Cardiac fibroblast (primary cell): ENCODE measurements at places on chromosomes 12 and 14.

DNA sequence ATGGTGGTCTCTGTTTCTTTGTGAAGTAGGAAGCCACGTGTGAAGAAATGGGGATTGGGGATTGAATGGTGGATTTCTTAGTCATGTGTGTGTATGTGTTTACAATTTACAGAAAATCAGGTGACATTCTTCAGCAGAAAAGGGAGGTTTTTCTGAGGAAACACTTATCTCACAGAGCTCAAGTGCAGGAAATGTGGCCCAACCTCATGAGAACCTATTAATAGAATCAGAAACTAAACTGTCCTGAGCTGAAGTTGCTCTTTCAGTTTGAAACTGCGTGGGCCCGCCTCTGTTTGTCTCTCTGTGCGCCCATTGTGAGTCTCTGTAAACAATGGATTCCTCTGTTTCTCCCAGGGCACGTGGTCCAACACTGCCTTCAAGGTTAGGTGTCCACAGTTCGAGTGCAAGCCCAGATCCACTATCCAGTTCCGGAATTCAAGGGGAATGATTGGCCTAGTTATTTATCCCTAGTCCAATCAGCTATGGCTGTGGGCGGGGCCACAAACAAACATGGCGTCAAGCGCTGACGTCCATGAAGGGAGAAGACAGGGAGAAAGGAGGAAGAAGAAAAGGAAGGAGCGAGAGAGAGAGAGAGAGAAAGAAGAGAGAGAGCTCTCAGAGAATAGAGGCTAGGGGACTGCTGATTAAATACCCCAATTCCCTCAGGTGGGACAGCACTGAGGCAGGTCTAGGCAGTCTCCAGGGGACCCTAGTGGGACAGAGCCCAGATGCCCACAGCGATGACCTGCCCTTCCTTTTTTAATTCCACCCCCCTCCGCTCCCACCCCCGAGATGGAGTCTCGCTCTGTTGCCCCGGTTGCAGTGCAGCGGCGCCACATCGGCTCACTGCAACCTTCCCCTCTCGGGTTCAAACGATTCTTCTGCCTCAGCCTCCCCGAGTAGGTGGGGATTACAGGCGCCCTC, 31.4 kb upstream of the C12orf76 start:
- DNase-seq, result peak; percentile 26

- no peak for DNase-seq
Observed at GRCh38 chr14:39554576-39554975, 122.3 kb upstream of the FBXO33 start.

DNA sequence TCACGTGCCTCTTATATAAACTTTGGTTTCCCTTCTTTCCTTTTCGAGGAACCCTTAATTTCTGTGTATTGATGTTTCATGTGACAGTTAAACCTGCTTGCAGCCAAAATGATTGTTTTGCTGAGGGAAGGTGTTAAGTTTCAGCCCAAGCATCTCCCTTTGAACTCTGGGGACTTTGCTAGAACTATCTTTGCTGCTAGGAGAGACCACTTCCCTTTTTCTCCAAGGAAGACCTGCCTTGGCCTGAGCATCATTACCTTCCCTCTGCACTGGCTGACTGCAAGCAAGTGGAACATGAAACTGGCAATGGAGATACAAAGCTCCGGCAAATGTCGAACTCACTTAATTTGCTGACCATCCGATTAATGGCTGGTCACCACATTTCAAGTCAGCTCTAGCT, 192.8 kb downstream of the GRIN2B start:
- no peak for DNase-seq

DNA sequence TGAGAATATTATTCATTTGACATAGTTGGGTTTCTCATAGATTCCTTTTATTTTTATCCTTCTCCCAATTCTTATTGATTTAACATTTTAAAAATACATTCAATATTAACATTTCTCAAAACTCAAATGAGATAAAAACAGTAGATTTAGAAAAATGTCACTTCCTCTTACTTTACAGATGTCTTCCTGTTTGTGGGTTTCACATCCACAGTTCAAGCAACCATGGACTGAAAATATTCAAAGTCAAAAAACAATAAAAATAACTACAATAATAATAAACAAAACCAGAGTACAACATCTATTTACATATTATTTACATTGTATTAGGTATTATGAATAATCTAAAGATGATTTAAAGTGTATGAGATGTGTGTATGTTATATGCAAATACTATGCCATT, 111.3 kb upstream of the SLC16A7 start:
- DNase-seq, result no peak

GRCh38 chr12:65925626-65926025, 101.3 kb downstream of the HMGA2 start:
- no peak for DNase-seq

DNA sequence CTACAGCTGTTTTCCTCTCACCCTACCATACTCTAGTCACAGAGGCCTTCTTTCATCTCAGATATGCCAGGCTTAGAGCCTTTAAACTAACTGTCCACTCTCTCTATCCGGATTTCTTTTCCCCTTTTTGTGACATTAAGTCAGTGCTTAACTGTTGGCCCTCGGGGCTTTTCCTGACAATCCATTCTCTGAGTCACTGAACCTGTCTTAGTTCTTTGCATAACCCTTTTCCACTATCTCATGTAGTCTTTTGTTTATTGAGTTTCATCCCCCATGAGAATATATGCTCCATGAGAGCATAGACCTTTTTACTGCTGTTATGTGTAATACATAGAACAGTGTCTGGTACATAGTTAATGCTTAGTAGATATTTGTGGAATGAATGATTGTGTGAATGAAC, 68.7 kb downstream of the PLEKHA5 start:
- DNase-seq, result peak; percentile 80

GRCh38 chr12:80702889-80703805, 4.3 kb upstream of the MYF6 start:
- peak; percentile 53 for DNase-seq

DNA sequence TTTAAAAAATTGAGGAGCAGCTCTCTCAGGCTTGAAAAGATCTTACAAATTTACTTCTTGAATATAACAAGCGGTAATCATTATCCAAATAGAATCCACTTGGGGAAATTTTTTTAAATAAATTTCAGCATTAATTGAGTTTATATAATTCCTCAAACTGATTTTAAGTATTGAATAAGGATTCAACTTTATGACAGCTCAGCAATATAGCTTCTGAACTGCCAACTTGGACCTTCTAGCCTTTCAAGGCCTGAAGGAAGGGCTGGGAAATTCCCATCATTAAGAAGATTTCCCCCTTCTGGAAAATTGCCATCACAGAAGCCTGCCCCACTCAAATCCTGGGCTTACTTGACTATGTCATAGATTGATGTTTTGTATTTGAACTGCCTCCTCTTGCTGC, 57.5 kb upstream of the GARIN2 start:
- DNase-seq, result no peak

GRCh38 chr14:59306775-59307174, 118.3 kb downstream of the DAAM1 start:
- peak; percentile 95 for DNase-seq

- no peak for DNase-seq
Observed at GRCh38 chr12:89513544-89513943, 11.1 kb downstream of the GALNT4 start.

DNA sequence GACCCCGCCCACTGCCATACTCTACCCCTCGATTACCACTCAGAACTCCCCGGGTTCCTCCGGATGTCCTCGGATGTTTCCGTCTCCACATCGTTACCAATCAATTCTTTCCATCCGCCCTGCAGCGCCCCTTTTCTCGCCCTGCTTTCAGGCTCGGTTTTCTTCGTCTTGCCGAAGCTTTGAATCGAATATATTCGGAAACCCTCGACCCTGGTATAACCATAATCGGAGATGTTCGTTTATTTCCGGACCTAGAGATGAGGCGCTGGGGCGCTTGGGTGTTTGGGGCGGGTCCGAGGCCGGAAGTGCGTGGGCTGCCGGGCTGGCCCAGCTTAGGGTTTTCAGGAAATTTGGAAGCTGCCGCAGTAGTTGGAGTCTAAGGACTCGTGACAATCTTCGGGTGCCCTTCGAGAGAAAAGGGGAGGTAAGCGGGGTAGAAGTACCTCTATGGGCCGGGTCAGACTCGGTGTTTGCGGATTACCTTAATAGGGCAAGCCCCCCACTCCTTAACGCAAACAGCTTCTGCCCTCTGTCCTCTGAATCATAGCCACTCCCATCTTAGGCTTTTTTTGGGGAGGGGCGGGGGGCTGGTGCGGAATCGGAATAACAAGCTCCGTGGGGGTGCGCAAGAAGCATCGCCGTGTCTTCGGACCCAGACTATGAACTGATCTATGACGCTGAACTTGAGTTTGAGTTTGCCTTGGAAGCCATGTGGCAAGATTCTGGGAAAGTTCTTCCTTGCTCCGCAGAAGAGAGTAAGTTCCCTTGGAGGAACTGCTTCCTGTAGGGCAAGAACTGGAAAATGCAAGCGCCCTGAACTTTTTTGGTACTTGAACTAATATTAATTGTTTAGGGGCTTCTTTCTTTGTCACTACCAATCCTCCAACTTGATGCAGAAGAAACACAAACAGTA, at the start of gene C14orf119:
C14orf119 (plus strand) TSS at position 310 of the 913 bp plus-strand sequence. CDS start 2,154 bp downstream, outside the sequence.
- peak; percentile 100 for DNase-seq

- DNase-seq, result no peak
Observed at GRCh38 chr14:60773558-60773957, 39.0 kb downstream of the MNAT1 start.

DNA sequence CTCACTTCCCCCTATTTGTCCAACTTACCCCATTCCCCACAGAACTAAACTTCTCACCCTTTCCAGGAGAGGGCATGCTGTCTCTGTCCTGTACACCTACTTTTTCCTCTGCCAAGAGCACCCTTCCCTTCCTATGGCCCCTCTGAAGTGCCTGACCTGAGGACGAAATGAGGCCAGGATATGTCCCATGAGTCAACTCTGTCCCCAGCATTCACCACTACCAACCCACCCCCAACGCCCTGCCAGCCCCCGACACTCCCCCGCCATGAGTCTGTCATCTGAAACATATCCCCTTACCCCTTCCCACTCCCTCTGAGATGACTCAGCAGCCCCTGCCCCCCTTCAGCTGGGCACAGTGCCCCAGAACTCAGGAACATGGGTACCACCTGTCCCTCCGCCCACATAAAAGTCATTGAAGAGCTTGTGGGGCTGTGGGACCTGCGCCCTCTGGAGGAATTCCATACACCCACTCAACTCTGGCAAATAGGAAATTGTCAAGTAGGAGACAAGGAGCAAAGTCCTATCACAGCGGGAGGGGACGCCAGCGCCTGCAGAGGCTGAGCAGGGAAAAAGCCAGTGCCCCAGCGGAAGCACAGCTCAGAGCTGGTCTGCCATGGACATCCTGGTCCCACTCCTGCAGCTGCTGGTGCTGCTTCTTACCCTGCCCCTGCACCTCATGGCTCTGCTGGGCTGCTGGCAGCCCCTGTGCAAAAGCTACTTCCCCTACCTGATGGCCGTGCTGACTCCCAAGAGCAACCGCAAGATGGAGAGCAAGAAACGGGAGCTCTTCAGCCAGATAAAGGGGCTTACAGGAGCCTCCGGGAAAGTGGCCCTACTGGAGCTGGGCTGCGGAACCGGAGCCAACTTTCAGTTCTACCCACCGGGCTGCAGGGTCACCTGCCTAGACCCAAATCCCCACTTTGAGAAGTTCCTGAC, 26.3 kb downstream of the ITGA7 start:
- peak; percentile 65 for DNase-seq

DNA sequence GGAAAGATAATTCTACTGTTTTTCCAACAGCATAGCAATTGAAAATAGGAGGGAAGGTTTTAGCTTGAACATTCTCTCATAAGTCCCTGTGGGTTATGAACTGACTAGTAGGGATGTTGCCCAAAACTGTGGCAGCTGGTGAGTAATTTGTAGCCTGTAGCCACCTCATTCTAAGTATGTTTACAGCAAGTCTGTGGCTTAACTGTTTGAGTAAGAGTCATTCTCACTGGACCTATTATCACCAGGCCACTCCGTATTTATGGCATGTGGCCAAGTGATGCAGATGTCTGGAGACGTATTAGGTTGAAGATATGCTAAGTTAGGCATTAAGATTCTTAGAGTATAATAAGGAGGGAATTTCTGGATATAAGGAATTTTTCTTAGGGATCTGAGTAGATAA, 458.3 kb downstream of the ETNK1 start:
- DNase-seq, result peak; percentile 27

- DNase-seq, result peak; percentile 48
Observed at GRCh38 chr12:70197345-70197744, 45.9 kb upstream of the CNOT2 start.

DNA sequence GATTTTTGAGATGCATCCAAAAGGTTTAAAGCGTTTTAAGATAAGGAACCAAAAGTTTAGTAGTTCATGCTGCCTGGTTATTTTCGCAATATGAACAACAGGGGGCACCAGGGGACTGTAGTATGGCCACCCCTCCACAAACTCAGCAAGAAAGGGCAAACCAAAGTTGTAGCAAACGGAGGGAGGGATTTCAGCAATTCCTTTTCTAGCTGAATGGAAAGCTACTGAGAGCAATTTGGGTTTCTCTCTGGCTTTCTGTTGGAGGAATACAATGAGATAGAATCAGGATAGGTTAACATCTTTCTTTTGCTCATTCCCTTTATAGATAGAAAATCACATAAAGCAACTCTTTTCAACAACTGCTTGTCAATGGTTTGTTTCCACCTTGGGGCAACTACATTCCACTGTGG, 62.5 kb downstream of the DRAM1 start:
- peak; percentile 85 for DNase-seq

DNA sequence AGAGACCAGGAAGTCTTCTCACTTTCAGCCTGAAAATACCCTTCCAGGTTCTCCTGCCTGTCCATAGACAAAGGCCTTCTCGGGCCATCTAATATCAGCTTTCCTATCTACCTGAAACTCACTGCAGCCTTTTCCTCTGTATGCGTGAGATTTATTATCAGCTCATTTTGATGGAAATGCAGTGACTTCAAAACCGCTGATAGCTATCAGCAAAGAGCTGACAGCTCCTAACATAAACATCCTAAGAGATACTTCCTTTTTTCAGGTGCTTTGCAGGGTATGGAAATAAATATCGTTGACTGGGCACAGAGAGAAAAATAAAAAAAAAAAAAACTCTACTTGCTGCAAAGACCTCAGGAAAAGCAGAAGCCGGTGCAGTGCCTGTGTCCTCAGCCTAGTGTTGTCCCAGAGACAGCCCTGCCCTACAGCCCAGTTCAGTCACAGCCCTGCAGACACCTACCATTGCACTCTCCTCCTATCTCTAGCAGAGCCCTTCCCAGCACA, 215.0 kb upstream of the EGLN3 start:
- DNase-seq, result no peak

GRCh38 chr14:91509083-91509877, 830 bp downstream of the PPP4R3A start:
- peak; percentile 20 for DNase-seq

- no peak for DNase-seq
Observed at GRCh38 chr14:61130512-61131260, 149.6 kb downstream of the SLC38A6 start.

DNA sequence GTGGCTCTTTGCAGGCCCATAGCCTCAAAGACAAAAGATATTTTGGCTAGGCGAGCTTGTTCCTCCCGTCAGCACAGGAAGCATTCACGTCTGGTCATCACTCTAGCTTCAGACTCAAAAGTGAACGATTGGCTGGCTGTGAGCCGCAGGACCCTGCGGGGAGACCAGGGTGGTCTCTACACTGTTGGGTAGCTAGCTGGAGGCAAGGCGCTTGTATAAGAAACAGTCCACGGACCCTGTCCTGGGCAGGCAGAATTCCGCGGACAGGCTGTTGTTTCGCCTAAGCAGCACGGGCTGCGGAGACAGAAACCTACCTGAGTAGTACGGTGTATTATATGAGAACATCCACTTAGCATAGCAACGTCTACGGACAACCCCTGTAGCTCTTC, 29.6 kb downstream of the WBP11 start:
- no peak for DNase-seq

GRCh38 chr12:114046236-114046998, 80.3 kb upstream of the RBM19 start:
- DNase-seq, result no peak
